ENCODE measurements at places on chromosomes 12 and 14.

GRCh38 chr12:56581418-56582145 is 48.5 kb downstream of the BAZ2A start:
- DNase-seq = no peak

DNA sequence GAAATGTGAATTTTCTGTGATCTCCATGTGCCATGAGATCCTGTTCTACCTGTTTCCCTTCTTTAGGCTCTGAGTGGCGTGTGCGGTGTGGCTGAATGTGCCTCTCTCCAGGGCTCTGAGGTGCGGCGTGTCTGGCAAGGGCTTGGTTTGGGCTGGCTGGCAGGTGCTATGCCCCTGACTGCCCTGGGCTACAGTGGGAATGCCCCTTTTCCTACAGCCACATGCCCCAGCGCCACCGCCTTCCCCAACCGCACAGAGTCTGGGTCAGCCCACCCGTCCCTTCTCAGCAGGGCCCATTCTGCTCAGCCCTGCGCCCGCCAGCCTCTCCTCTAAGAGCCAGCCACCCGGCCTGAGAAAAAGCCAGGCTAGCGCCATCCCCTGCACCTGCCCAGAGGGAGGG is 24.7 kb downstream of the BTBD6 start:
- peak; percentile 38 for DNase-seq

- no peak for DNase-seq
Measured at GRCh38 chr14:103056322-103057027, 874 bp downstream of the CDC42BPB start.

DNA sequence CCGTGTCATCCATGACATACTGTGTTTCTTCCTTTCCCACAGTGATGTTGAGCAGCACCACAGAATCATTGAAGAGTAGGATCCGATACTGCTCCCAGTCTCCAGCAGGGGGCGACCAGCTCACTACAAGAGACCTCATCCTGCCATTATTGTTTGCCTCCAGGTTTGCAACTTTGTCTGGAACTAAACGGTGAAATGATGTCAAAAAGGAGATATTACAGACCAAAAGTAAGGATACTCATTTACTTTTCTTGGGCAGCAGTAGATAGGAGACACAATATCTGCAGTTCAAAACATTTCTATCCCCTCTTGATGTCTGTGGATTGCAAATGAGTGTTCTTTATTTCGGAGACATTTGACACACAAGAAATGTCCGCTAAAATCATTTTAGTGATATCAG is 47.2 kb downstream of the PTPRB start:
- peak; percentile 65 for DNase-seq

GRCh38 chr14:92651106-92651757 is 97.2 kb downstream of the LGMN start:
- DNase-seq = no peak

DNA sequence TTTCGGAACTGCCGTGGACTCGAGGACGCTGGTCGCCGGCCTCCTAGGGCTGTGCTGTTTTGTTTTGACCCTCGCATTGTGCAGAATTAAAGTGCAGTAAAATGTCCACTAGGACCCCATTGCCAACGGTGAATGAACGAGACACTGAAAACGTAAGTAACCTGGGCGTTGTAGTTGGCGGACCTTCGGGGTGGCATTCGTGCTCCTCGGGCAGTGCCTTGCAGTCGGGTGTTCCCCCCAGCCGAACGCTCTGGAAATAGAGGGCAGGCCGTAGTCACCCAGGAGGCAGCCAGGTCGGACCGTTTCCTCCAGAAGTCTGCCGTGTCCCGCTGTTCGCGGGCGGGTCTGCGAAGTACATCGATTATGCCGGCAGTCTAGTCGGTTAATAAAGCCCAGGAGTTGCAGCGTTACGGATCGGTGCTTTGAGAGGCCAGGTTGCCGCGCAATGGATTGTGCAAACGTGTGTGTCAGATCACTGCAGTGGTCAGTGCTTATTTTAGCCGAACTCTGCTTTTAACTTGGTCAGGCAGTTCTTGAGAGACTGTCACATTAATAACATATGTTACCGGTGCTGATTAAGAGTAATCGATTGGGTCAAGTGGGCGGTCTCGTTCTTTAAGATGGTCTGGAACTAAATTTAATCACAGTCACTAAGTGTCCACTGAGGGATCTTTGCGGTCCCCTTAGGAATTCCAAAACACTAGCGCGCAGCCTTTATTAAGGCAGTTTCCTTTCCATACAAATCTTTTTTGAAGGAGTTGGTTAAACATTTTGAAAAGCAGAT is 906 bp downstream of the MARK3 start:
- DNase-seq = peak; percentile 42

DNA sequence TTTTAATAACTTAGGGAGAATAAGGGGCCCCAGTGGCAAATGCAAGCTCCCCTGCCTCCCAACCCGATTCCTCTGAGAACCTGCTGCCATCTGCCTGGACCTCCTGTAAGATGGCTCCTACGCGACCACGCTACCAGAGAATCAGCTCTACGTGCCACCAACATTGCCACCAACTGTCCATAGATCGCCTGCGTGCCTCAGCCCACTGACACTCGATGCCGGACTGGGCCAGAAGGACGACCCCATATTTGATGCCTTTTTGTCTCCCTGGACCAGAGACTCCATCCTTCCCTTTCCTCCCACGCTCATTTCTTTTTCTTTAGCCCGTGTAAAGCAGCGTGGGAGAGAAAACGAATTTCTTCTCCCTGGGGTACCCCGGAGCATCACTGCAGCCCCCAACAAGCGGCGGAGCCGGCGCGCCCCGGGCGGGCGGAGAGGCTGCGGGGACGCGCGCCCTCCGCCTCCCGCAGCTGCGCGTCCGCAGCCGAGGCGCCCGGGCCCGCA is 565 bp upstream of the KLHL42 start:
- DNase-seq = peak; percentile 36

GRCh38 chr12:78164154-78164553 is 333.5 kb downstream of the NAV3 start:
- DNase-seq = no peak

GRCh38 chr12:105832806-105833205 is 305.9 kb downstream of the NUAK1 start:
- DNase-seq = no peak

DNA sequence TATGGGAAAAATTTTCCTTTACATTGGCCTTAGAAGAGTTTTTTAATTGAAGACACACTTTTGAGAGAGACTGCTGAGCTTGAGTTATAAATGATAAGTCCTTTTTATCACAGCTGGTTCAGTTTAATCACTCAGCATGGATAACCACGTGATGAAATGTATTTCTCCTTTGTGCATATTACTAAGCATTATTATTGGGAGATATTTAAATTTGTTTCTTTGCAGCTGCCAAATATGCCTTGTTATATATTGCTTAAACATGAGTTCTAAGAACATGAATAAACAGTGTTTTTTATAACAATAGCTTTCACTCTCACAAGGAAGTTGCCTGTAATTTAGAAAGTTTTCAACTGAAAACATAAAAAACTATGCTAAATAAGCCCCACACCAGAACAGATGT is 293.5 kb upstream of the LRFN5 start:
- DNase-seq = no peak

GRCh38 chr14:81144824-81145603 is 75.7 kb downstream of the GTF2A1 start:
- DNase-seq = no peak

DNA sequence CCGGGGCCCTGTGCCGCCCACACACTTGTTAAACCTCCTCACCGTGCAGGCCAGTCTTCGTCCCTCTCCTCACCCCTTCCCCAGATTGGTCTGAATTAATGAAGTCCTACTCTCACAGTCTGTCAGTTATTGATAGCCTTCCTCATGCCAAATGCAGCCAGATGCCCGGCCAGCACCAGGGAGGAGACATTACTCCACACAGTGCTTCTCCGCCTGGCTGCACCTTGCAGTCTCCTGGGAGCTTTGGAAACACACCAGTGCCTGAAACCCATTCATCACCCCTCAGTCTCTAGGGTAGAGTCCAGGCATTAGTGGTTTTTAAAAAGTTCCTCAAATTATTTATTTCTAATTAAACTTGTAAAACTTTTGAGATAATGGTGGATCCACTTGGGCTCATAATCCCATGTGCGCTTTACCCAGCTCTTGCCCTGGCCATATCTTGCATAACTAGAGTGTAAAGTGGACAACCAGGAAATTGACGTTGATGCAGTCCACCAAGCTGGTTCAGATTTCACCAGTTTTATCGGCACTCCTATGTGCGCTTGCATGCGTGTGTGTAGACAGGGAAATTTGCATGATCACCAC is 38.2 kb upstream of the TSPAN9 start:
- DNase-seq = no peak

GRCh38 chr12:19021240-19021639 is 108.3 kb upstream of the PLEKHA5 start:
- DNase-seq = no peak

GRCh38 chr14:102046337-102047278 is 40.2 kb downstream of the HSP90AA1 start:
- peak; percentile 98 for DNase-seq

DNA sequence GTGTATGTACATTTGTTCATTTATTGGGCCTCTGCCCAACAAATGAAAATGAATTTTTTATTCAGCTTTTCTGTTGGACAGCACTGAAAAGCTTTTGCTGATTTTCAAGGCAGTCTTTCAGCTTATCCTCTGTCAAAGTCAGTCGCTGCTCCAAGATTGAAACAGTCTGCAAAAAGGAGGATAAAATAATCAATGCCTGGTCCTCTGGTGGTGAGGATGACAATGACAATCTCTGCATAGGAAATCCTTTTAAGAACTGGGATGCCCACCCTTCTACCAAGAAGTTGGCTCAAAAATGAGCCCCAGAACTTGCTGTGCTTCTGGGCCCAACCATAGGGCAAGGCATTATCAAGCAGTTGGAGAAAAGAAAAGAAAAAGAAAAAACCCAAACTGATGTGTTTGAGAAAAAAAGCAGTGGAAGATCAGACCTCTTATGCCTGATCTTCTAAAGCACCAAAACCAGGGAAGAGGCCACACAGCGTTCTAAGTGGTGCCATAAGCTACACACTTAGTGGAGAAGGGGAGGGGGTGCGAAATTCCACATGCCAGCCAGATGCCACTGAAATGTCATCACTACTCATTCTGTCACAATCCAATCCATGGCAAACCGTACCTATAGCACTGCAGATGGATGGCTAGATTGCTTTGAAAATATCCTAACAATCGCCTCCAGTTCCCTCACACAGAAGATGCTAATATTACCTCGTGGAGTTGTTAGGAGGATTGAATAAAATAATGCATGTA is 69.0 kb upstream of the DUSP6 start:
- DNase-seq = no peak

GRCh38 chr12:70982286-70982685 is 61.7 kb upstream of the PTPRR start:
- DNase-seq = no peak

DNA sequence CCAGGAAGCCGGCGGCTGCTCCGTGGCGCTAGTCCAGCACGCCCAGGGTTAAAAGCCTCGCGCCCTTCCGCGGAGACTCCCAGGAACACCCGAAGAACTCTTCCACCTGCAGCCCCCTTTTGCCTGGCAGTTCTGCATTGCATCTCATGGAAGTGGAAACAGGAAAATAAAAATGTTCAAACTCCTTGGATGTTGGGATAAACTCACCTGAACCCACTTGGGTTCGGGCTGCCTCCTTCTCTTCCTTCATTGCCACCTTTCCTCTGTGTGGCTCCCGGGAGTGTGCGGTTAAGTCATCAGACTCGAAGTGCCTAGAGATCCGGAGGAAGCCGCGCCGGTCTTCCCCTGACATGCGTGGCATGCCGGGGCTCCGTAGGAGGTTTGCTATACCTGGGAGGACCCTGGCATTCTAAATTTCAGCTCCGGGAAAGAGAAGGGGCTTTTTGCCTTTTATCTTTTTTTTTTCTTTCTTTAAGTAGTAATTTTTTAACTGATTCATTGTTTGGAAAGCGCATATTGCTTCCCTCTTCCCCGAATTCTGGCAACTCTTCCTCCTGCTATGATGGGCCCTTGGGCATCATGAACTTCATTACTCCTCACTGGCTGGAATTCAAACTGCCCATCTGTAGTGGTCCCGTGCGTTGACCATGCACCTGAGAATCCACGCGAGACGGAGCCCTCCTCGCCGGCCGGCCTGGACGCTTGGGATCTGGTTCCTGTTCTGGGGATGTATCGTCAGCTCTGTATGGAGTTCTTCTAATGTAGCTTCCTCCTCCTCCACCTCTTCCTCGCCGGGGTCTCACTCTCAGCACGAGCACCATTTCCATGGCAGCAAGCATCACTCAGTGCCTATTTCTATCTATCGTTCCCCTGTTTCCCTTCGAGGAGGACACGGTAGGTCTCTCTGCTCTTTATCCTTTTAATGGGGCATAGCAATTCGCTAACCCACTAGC is 931.4 kb downstream of the DIO2 start:
- DNase-seq = peak; percentile 42

- DNase-seq = peak; percentile 41
Measured at GRCh38 chr12:30980955-30981662, 54.6 kb downstream of the TSPAN11 start.

All from ELF-1 (cell line).